ENCODE measurements at places on chromosomes 2 and 18.

GRCh38 chr2:26325851-26326250, 20.1 kb upstream of the SELENOI start:
- no peaks in the 10 kb centered on the region for H3K36me3 ChIP-seq
- no peak overlapping the region for H3K4me3 ChIP-seq
- no peaks in the 10 kb centered on the region for H3K4me1 ChIP-seq
- DNase-seq = peak; percentile 70
- peaks cover 3% of the 10 kb centered on the region for H3K27me3 ChIP-seq
- no peak overlapping the region for H3K27ac ChIP-seq

DNA sequence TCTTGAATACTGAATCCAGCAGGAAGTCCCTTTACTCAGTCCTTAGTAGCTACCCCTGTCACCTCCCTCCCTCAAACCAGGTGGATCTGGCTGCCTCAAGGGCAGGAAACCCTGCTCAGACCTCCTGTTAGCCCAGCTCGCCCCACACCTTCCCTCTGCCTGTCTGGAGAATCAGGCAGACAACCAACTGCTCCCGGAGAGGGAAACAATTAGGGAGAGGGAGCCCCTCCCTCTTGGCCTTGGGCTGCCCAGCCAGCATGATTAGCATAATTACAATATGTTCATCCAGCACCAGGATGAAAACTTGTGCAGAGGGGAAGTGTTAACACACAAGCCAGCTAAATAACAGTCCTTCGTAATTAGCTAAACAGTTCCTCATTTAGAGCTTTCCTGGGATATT, 185.5 kb downstream of the C1D start:
- no peak overlapping the region for H3K4me3 ChIP-seq
- no peaks in the 10 kb centered on the region for H3K36me3 ChIP-seq

DNA sequence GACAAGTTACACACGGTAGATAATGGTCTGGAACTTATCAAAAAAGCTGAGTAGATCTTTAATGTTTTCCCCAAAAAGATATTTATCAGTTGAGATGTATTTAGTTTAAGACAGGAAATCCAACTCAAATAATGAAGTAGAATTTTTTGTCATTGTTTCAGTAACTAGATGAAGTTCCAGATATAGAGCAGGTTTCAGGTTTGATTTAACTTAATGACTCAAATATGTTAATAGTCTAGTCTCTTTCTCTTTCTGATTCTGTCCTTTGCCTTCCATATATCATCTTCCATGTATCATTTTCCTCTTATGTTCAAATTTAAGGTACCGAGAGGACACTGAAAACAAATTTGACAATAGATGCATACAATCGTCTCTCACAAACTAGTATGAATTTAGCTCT, 23.6 kb upstream of the DOCK10 start:
- no peaks in the 10 kb centered on the region for H3K36me3 ChIP-seq
- no peak for DNase-seq
- no peak overlapping the region for H3K27ac ChIP-seq
- no peaks in the 10 kb centered on the region for H3K4me1 ChIP-seq
- H3K27me3 ChIP-seq = no peaks in the 10 kb centered on the region

- no peaks in the 10 kb centered on the region for H3K36me3 ChIP-seq
- H3K4me1 ChIP-seq = no peaks in the 10 kb centered on the region
- H3K4me3 ChIP-seq = no peak overlapping the region
- H3K27me3 ChIP-seq = no peaks in the 10 kb centered on the region
These were observed 217.5 kb downstream of the PMAIP1 start for GRCh38 chr18:60117321-60117720.

- H3K4me1 ChIP-seq = no peaks in the 10 kb centered on the region
- H3K36me3 ChIP-seq = peaks cover 67% of the 10 kb centered on the region
- H3K4me3 ChIP-seq = no peak overlapping the region
These were observed 30.6 kb downstream of the CYB5A start for GRCh38 chr18:74261053-74261713.

DNA sequence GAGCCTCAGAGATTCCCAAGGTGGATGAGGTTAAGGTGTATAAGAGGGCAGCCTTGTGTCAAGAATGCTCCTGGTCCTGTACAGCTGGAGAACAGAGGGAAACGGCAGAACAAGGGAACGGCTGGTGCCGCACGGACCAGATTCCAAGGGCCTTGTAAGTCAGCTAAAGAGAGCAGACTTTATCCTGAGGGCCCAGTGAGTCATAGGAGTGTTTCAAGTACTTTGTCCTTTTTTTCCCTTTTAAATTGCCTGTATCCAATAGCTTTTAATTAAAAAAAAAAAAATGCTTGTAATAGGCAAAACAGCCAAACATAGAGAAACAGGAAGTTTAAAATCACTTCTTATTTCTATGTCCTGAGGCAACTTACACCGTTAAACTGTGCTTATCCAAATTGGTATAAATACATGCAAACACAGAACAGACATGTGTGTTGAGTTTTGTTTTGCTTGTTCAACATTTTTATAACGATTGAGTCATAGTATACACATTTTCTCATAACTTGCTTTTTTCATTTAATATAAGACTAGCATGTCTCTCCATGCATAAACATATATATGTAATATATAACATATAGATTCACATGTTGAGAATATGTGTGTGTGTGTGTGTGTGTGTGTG, 42.1 kb upstream of the EVA1A start:
- peak; percentile 93 for DNase-seq
- H3K27me3 ChIP-seq = no peaks in the 10 kb centered on the region
- H3K4me1 ChIP-seq = peaks cover 24% of the 10 kb centered on the region
- H3K4me3 ChIP-seq = no peak overlapping the region
- H3K36me3 ChIP-seq = no peaks in the 10 kb centered on the region

Measured in mesenchymal stem cell (in vitro differentiated cells and primary cell).